ENCODE measurements at places on chromosomes 7 and 10.

GRCh38 chr7:28355635-28356319 lies 56.5 kb upstream of the CREB5 start:
- no peak for DNase-seq

GRCh38 chr7:35480806-35481205 lies 214.1 kb downstream of the HERPUD2 start:
- DNase-seq = no peak

GRCh38 chr7:84548366-84549365 lies 354.1 kb upstream of the SEMA3A start:
- DNase-seq = no peak

DNA sequence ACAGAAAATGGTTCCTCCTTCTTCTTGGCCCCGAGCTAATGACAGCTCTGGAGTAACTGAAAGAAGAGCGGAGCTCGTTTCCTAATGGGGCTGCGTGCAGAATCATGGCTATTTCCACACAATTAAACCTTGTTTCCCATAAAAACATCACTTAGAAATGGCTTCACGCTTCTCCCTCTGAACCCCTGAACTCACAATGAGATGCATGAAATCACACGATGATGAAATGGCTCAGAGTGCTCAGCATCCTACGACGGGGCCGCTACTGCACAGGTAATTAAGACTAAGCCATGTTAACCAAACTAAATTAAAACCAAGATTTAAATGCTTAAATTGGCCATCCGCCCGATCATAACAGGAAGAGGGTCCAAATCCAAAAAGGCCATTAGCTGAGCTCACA lies 80.0 kb upstream of the DNAAF5 start:
- no peak for DNase-seq

GRCh38 chr7:68862736-68863135 lies 735.5 kb upstream of the AUTS2 start:
- no peak for DNase-seq

DNA sequence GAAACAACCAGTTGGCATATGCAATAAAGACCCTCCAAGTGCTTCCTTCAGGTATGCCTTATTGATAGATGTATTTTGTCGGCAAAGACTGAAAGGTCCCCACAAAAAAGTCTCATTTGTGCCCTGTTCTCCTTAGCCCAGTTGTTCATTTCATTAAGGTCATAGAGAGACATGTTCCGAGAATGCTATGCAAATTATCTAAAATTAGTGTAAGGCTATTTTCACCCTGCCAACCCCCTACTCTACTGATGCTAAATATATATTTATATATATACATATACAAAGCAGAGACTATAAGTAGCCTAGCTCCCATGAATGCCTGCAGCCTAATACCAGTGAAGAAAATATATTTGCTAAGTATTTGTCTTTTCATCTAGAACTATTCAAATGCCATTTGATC lies 96.7 kb upstream of the ADO start:
- DNase-seq = no peak

GRCh38 chr10:74530981-74531380 lies 295.4 kb upstream of the KAT6B start:
- no peak for DNase-seq

DNA sequence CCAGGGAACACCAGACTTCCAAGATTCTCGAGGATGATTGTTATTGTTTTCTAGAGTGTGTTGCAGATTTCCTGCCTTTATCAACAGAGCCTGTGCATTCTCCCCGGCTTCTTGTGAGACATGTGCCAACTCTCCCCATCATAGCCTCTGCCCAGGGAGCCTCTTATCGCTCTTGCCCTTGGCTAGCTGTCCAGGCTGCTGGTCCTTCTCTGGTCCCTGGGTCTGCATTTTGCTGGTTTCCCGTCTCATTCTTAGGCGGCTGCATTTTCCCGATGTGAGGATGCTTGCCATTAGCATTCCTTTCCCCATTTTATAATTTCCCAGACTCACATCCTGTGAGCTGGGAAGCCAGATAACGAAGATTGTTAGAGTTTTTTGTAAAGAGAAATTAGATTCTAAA lies 15.2 kb downstream of the SLC13A4 start:
- DNase-seq = no peak

GRCh38 chr7:44097064-44097932 lies 6.8 kb upstream of the AEBP1 start:
- no peak for DNase-seq

- DNase-seq = no peak
These were observed 121.3 kb upstream of the ODAD2 start for GRCh38 chr10:28120043-28120749.

DNA sequence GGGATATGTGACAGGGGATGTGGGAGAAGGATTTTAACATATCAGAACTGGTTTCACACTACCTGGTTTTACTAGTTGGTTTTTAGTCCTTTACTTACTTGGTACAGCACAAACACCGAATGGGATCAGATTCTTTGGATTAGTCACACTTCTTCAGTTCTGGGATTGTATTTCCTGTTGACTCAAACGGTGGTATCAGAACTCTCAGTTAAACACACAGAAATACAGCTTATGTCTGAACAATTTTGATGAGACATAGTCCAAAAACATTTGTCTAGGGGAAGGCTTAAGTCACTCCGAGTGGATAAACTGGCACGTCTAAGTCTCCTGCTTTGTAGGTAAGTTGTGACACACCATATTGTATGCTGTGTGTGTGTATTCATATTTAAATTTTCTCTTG lies 480.5 kb downstream of the PHTF2 start:
- DNase-seq = no peak

DNA sequence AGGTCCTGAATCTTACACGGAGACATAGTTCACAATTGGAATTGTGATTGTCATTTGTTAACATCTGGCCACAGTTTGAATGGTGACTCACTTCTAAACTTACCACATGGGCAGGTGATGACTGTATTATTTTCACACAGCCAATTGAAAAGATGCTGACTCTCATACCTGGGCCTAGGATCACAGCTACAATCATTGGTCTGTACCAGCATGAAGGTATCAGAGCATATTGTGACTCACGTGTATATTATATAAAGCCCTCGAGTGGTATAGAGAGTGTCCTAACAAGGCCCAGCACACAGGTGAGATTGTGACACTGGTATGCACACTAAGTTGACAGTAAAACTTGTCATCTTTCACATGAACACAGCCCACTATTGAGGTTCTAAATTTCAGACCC lies 9.4 kb upstream of the ZNF107 start:
- DNase-seq = no peak
